AG04449 (cell line): ENCODE measurements at places on chromosomes 13 and 19.
A peak's percentile ranks its signal among the peaks of the same experiment; 100 is the strongest.

- DNase-seq: no peak
These were observed 12.2 kb upstream of the RELB start for GRCh38 chr19:44988896-44989556.

GRCh38 chr13:57418067-57418677 lies 213.4 kb upstream of the PCDH17 start:
- DNase-seq: no peak

DNA sequence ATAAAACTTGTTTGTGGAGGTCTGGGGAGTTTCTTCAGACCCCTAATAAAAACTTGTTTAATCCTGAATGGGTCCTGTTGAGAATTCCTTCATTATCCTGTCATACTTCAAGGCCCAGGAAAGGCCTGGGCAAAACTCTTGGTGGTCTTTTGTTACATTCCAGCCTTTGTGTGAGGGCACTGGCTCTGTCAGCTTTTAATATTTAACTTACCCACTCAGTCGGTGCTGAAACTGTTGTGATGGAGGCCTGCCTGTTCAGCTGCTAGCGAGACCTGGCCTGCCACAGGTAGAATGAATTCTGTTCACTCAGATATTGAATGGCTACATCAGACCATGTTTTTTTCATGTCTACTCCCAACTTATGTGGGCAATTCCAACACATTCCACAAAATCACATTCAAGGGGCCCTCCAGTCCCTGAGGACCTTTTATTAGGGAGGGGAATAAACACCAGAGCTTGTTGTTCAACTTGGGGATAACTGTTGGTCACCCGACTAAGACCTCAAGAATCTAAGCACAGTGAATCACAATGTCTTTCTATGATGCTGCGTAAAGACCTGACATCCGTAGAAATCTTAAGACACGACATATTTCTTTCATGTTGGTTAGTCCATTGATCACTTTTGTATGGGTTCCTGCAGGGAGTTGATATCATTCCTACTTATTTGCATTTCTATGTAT lies 12.5 kb downstream of the NLRP8 start:
- DNase-seq: no peak

- no peak for DNase-seq
These were observed 34.9 kb downstream of the RXFP2 start for GRCh38 chr13:31774186-31774750.

DNA sequence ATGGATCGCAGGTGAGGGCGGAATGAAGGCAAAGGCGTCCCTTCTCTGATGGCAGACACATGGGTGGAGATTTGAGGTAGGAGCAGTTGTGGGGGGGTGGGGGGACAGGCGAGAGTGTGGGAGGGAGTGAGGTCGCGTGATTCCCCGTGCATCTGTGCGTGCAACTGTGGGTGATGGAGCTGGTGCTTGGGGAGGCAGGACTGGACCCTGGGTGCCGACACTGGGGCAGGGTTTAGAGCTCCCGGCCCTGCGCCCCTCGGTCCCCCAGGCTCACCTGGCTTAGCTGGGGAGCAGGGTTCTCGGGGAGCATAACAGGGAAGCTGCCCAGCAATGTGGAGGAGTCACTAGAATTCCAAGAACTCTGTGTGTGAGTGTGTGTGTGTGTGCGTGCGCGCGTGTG lies 3.4 kb downstream of the TMPRSS9 start:
- no peak for DNase-seq

- DNase-seq: no peak
These were observed 6.1 kb upstream of the GMIP start for GRCh38 chr19:19649580-19649995.

DNA sequence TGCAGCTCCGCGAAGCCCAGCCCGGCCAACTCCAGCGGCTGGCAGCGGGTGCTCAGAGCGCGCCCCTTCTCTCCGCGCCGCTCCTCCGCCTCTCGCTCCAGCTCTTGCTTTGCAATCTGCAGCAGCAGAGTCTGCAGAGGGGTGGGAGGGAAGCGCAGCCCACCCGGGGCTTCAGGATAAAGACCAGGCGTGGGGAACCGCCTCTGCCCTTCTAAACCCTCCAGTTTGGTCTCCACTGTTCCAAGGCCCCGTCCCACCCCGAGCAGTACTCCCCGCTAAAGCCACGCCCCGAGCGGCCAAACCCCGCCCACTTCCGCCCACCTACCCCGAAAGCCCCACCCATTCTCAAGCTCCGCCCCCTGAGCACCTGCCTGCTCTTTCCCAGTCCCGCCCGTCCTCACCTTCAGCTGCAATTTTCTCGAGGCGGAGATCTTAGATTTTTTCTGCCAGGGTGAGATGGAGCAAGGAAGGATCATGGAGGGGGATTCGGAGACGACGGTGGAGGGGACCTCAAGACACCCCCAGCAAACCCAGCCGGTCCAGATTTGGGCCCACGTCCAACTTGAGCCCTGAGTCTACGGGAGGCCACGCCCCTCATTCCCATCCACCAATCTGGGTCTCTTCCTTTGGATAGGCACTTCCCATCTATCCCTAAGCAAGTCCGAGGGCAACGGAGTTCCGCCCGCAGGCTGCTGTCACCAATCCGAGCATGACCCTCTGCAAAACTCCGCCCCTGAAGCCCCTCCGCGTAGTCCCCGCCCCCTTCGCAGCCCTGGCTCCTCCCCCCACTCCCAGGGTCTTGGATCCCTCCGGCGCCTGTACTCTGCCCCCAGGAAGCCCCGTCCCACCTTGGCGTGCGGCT lies 1.1 kb downstream of the TNNI3 start:
- DNase-seq: no peak

- peak; percentile 10 for DNase-seq
These were observed 25.1 kb downstream of the TMEM161A start for GRCh38 chr19:19113040-19113626.

GRCh38 chr13:53214433-53214832 lies 185.8 kb downstream of the OLFM4 start:
- DNase-seq: no peak

GRCh38 chr13:100767192-100767591 lies 92.6 kb upstream of the TMTC4 start:
- DNase-seq: no peak

DNA sequence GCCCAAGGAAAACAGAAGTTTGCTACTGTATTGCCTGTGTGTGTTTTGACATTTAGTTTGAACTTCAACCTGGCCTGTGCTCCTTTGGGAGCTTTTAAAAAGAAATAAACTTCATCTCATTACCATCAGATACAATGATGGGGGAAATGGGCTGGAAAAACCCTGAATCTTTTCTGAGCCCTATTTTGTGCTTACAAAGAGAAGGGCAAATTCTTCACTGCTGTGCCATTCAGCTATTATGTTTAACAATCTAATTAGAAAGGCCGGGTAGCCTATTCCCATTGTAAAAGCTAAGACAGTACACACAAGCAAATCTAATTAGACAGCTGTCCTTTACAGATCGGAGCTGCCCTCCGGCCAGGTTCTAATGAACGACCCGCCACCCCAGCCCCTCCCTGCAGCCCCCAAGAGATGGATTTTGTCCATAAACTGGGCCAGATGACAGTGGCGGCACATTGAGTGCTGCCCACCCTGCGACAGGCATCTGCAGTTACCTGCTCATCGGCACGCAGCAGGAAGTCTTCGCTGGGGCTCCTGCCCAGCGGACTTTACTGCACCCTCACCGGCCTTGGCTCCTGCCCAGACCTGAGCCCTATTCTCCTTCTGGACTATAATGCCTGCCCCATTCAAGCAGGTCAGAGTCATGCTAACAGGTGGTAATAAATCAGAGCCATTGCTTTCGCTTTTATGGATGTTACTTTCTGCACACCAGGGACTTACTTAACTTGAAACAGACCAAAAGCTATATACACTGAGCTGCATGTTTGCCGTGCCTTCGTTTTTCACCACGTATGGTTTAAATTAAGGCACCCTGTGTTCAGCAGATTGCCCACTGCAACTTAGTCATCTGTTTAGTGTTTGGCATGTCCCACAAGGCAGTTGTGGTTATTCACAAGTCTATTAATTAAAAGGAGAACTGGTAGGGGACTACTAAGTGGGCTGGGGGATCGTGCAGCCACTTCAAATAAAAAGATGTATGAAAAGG lies 549.6 kb downstream of the FGF9 start:
- no peak for DNase-seq

DNA sequence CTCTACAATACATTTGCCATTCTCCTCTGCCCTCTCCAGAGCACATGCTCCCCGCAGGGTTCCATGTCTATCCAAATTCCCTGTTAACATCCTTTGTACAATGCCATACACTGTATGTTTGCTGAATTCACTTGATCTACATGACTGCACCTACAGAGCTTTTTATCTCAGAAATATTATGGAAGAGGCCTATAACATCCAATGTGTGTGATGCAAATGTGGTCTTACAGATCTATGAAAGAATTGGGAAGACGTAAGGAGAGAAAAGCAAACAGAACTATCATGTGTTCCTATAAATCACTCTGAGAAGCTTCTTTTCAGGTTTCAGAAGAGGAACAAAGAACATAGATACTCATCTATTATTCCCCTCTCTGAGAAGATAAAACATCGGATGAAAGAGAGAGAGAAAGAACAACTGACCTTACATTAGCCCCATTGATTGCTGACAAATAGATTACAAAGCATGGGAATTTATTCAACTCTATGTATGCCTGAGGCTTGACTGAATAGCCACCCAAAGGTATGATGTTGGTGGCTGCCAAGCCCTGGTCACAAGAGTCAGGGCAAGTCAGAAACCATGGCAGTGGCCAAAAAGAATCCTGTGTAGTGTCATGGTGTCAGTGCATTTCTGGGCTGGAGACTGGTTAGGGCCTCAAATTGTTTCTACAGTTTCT lies 425.2 kb downstream of the FOXO1 start:
- DNase-seq: no peak

GRCh38 chr19:45161738-45162607 lies 1.2 kb upstream of the NKPD1 start:
- DNase-seq: no peak

GRCh38 chr19:3609779-3610719 lies 3.4 kb upstream of the TBXA2R start:
- DNase-seq: no peak

GRCh38 chr13:68428292-68428691 lies 1198.2 kb upstream of the PCDH9 start:
- DNase-seq: no peak

GRCh38 chr13:53074114-53074513 lies 45.5 kb downstream of the OLFM4 start:
- DNase-seq: no peak

DNA sequence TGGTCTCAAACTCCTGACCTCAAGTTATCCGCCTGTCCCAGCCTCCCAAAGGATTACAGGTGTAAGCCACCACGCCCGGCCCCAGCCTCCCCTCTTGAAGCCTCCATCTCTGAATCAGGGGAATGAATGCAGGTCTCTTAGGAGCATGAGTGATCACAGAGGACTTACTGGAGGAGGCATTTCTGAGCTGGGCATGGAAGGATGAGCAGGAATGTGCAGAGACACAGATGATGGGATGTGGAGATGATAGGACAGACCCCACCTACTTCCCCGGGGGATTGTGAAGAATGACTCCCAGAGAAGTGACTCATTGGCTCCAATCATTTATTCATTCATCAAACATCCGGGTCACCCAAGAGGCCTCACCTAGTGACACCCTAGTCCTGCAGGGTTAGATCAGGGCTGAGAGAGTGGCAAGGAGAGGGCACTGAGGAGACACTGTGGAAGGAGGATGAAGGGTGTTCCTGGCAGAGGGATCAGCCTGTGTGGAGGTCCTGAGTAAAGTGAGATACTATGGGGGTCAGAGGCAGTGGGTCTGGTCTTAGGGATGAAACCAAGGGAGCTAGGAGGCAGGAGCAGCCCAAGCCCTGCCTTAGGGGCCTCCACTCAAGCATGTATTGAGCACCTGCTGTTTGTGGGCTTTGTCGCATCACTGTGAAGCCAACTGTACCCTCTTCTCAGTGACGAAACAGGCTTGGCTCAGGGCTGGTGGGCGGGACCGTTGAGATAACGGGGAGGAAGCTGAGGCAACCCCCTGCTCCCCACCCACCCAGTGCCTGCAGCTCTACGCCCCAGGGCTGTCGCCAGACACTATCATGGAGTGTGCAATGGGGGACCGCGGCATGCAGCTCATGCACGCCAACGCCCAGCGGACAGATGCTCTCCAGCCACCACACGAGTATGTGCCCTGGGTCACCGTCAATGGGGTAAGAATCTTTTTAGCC lies 3.0 kb downstream of the IFI30 start:
- DNase-seq: no peak

DNA sequence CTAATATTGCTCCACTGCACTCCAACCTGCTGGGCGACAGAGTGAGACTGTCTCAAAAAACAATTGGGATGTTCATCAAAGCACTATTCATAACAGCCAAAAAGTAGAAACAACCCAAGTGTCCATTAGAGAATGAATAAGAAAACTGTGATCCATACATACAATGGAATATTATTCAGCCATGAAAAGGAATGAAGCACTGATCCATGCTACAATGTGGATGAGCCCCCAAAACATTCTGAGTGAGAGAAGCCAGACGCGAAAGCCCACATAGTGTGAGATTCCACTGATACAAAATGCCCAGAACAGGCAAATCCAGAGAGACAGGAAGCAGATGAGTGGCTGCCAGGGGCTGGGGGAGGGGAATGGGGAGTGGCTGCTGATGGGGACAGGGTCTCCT lies 16.0 kb downstream of the KLF2 start:
- DNase-seq: no peak

- no peak for DNase-seq
These were observed 603 bp downstream of the ZNF880 start for GRCh38 chr19:52370341-52370710.

DNA sequence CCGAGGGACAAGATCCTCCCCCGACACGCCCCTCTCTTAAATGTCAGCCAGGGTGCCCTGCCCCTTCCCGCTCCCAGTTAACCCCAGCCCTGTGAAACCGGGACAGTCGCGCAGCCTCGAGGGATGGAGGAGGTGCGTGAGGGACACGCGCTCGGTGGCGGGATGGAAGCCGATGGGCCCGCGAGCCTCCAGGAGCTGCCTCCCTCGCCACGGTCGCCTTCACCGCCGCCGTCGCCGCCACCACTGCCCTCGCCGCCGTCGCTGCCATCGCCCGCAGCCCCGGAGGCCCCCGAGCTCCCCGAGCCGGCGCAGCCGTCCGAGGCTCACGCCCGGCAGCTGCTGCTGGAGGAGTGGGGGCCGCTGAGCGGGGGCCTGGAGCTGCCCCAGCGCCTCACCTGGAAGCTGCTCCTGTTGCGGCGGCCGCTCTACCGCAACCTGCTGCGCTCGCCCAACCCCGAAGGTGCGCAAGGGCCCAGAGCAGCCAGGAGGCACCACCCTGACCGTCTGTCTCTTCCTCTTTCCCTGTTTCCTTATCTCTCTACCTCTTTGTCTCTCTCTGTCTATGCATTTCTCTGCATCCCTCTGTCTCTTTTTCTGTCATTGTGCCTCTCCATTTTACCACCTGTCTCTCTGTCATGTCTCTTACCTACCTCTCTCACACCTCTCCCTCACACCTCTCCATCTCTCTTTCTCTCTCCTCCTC lies at the start of gene NCCRP1:
NCCRP1 (plus strand) TSS at position 105 of the 703 bp plus-strand sequence; CDS start at position 124, 19 bp downstream.
- no peak for DNase-seq
